ENCODE measurements at places on chromosomes 5 and 9.

DNA sequence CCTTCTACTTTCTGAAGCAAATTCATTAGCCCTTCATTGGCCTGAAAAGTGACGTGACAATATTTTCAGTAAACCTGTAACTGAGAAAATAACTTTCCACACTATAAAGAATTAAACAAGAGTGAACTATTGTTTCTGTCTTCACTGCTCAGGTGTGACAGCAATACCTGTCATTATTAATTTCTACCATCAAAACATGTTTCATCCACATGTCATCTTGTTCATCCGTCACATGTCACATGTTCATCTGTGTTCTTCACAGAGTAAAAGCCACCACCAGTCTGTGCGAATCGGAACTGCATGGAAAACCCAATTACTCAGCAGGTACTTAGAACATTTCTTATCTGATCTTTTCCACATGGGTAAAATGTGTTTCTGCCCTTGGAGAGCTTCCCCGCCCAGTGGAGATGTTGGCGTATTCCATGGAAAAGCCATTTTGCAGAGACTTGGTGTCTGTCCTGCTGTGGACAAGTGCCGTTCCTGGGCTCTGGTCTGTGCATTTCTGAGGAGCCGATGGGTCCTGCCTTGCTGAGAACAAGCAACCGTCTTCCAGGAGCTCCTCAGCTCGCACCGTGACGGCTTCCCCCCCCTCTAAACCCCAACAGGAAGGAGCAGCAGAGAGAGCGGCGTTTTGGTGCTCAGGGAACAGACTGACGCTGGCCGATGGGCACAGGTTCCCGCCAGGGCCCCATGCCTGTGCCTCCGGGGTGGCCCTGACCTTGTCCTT lies 10.6 kb upstream of the EXOC3 start:
- no peak for DNase-seq

GRCh38 chr9:124020520-124021384 lies 9.2 kb downstream of the LHX2 start:
- DNase-seq = no peak

DNA sequence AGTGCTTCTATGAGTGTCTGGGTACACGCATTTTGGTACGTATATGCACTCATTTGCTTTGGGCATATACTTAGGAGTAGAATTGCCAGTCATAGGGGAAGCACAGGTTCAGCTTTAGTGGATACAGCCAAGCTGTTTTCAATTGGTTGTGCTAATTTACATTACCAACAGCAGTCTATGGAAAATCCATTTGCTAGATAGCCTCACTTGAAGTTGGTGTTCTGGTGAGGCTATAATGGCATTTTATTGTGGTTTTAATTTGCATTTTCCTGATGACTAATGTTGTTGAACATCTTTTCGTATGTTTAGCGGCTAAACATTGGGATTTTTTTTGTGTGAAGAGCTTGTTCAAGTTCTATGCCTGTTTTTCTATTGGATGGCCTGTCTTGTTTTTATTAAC lies 76.8 kb upstream of the ANKH start:
- DNase-seq = no peak

- no peak for DNase-seq
Observed at GRCh38 chr5:32239385-32239784, 65.3 kb upstream of the GOLPH3 start.

- DNase-seq = peak; percentile 81
Observed at GRCh38 chr5:83711982-83712601, 8.6 kb downstream of the HAPLN1 start.

- DNase-seq = no peak
Observed at GRCh38 chr5:75320371-75320770, 16.6 kb upstream of the HMGCR start.

DNA sequence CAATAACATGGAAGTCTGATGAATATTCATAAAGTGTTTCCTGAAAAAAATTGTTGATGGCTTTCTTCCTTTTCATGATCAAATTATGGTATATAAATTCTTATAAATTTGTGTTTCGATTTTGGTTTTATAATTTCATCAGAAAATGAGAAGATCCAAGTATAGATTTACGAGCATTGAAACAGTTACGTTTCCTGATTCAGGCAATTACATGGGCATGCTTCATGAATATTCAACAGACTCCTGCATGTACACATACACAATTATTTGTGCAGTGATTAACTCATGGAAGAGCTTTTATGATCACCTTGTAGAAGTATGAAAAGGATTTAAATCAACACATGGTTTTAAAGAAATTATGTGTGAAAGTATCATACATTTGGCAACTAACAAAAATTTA lies 136.7 kb downstream of the MPDZ start:
- DNase-seq = no peak

DNA sequence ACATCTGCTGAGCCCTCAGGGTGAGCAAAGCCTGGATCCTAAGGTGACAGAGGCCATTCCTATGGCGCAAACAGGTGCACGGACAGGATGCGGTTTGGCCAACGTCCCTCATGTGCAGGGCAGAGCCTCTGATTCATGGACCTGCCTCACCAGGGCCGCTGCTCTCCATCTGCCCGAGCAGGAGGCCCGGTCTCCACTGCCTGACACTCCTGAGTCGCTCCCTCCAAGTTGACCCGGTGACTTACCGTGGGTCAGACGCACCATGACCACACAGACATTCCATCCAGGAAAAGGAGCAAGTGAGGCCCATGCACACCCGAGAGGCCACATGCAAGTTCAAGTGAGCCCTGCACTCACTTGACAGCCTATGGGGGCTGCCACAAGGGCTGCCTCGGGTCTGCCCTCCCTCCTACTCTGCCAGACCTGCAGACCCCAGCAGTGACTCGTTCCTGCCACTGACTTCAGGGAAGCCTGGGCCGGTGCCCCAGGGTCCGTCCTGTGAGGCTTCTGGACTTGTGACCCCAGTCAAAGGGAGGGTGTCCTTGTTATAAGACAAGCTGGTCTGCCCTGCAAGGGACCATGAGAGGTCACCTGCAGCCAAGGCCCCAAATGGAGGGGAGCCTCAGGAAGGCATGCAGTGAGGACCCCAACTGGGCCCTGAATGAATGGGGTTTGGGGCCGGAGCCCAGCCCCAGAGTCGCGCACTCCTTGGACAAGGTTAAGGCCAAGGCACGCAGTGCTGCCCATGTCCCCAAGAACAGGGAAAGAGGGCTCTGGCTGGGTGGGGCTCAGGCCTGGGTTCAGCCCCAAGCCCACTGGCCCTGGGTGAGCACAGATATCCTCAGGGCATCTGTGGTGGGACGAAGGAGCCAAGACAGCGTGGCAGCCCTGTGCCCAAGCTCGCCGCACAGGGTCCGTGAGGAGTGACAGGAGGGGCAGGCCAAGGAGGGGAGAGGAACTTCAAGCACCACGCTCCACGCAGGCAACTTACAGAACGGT lies 10.1 kb downstream of the BRD3OS start:
- no peak for DNase-seq

GRCh38 chr5:107541400-107541799 lies 129.3 kb downstream of the EFNA5 start:
- no peak for DNase-seq

All from adipocyte (in vitro differentiated cells).